ENCODE measurements at places on chromosomes 6 and 20.
A peak's percentile ranks its signal among the peaks of the same experiment; 100 is the strongest.

DNA sequence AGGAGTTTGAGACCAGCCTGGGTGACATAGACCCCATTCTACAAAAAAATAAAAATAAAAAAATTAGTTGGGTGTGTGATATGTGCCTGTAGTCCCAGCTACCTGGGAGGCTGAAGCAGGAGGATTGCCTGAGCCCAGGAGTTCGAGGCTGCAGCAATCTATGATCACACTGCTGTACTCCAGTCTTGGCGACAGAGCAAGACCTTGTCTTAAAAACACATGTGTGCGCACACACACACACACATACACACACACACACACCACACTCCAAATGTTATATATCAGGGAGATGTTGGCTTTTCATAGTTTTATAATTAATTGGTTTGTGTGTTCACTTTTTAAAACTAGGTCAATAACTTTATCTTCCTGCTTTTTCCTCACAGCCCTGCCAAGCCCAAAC, 110.5 kb downstream of the RTN4IP1 start:
- DNase-seq, result no peak

GRCh38 chr6:38775870-38776269, 60.8 kb downstream of the DNAH8 start:
- DNase-seq, result no peak

DNA sequence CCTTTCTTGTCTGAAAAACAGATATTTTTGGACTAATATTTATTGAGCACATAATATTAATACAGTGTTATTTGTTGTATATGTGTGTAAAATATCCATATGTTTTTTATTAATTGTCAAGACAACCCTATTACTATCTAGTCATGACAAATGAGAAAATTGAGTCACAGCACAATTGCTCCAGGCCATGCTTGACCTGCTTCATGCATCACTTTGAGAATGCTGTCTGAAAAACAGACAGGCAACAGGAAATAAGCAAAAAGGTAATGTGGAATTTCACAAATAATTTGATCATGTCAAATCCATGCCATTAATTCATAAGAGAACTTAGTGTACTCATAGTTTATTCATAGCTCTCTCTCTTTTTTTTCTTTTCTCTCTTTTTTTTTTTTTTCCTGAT, 246.5 kb downstream of the RIMS1 start:
- no peak for DNase-seq

GRCh38 chr6:132623106-132623845, 799 bp downstream of the TAAR2 start:
- no peak for DNase-seq

GRCh38 chr6:142238881-142239280, 62.9 kb upstream of the ADGRG6 start:
- DNase-seq, result no peak

GRCh38 chr6:3163248-3163594, 5.9 kb upstream of the TUBB2A start:
- DNase-seq, result no peak

DNA sequence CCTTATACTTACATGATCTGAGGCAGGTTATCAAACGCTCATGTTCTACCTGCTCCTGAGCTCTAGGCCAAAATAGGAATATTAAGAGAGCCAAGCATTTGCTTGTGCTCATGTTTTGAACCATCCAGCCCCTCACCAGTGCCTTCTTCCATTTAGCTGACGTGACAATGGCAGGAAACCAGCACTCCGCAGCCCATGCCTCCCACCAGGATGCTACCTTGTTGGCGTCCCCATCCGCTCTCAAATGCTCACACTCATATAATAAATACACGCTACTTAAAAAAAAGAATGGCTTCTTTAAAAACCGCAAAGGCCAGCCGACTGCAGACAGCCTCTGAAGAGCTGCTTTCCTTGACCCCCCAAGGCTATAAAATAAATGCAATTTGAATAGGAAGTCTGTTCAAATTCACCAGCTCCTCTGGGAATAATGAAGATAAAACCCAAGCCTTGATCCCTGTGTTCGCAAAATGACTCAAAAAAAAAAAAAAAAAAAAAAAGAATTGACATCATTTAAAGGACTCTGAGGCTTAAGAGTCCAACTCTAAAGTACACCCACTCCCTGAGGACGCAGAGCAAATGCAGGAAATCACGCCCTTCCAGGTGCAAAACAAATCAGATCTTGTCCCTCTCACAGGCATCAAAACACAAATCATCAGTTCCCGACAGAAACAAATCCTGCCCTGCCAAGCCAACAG, 29.0 kb downstream of the RNASET2 start:
- DNase-seq, result no peak

DNA sequence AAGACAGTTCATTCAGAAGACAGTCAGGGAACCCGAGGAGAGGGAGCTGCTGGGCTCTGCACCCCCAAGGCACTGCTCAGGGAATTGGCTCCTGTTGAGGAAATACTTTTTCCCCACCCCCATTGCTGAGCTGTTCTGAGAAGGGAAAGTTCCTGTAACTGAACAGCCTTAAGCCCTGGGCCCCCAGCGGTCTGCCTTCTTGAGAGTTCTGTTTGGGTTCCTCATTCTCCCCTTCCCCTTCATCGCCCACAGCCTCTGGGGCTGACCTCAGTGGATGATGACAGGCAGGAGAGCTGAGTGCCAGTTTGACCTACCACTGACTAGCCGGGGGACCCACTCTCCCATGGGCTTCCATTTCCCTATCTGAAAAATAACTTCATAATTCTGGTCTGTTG, 10.7 kb downstream of the HCK start:
- peak; percentile 9 for DNase-seq
